AG20443 (cell line): ENCODE measurements at places on chromosomes 6 and 20.
A peak's percentile ranks its signal among the peaks of the same experiment; 100 is the strongest.

DNA sequence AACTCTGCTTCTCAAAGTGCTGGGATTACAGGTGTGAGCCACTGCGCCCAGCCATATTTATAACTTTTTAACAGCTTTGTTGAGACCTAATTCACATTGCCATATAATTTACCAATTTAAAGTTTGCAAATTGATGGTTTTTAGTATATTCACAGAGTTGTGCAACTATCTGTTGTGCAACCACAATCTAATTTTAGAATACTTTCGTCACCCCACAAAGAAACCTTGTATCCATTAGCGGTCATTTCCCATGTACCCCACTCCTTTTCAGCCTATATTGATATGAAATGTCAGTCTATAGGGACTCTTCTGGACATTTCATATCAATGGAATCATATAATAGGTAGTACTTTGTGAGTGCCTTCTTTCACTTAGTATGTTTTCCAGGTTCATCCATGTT is 55.8 kb downstream of the FOXO3 start:
- DNase-seq: no peak

- DNase-seq: no peak
Measured at GRCh38 chr6:90160013-90160412, 136.6 kb downstream of the BACH2 start.

GRCh38 chr6:169073311-169073710 is 180.3 kb downstream of the THBS2 start:
- DNase-seq: peak; percentile 65

- peak; percentile 98 for DNase-seq
Measured at GRCh38 chr20:51022803-51023616, at the start of gene KCNG1. TSS of gene KCNG1 (minus strand) at chr20:51023107. CDS start at chr20:51010338, 12,769 bp downstream.

DNA sequence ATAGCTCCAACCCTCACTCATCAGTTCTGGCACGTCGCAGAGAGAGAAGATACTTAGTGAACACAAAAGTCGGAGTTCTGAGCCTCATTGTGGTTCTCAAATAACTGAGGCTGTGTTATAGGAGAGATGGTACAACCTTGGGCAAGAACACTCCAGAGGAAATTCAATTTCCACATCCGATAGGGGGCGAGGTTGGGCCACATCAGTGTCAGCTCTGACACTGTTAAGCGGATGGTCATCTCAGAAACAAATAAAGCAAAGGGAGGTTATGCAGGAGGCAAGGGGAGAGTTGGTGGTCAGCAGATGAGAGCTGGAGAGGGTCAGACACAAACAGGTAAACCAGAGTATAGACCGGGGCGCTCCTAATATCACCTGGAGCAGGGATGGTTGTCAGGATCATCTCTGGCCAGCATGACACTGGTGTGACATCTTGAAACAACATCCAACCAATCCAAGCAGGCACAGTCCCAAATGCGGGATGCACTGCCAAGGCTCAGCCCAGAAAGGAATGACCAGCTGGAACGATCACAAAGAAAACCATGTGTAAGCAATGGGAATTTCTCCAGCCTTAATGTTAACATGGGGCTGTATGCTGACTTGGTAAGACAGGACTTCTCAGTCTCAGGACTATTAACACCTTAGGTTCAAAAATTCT is 331.8 kb downstream of the HACE1 start:
- DNase-seq: peak; percentile 55
